ENCODE measurements at places on chromosomes 11 and 22.
A peak's percentile ranks its signal among the peaks of the same experiment; 100 is the strongest.

GRCh38 chr11:121419836-121420235 is 32.3 kb upstream of the SORL1 start:
- DNase-seq, result no peak

DNA sequence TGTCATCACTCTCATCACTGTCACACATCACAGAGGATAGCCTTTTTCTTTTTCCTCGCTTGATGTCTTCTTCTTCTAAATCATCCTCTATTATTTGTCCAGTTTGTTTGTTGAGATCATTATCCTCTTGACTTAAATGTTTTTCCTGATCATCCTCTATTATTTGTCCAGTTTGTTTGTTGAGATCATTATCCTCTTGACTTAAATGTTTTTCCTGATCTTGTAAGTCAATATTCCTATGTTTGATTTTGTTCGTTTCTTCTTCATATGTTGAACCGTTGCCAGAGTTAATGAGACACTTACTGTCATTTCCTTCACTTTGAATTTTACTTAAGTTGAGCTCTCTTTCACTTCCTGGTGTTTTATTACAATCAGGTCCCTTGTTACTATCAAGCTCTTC is 5.6 kb downstream of the CCDC82 start:
- DNase-seq, result no peak

DNA sequence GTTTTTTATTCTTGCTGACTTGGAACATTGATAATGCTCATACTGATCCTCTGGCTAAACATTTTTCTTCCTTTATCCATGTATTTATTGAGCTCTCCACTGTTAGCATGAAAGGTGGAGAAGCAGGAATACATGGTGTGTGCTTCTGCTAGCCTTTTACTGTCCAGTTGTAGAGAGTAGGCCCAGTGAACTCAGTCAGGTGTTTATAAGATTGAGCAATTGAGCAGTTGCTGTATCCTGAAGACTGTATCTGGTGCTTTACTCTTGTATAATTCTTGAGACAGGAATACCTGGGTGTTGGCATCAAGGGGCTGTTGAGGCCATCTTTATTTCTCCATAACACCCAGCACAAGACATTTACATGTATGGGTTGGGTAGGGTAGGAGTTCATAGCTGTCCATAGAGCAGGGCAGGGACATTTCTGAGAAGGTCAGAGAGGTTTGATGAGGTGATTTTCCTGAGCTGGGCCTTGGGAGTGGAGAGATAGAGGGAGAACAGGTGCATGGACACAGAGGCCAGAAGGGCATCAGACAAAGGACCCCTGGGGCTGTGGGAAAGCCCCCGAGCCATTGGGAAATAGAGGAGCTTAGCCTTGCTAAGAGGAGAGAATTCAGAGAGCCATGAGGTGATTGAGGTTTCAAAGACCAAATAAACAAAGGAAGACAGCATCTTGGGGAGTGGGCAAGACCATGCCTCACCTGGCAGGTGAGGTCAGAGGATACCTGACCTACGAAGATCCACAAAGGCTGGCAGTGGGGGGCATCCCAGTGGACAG is 155.5 kb downstream of the TEAD1 start:
- DNase-seq, result no peak

- no peak for DNase-seq
Measured at GRCh38 chr11:95599959-95600586, 189.5 kb downstream of the FAM76B start.

GRCh38 chr11:19430346-19430745 is 189.6 kb upstream of the E2F8 start:
- no peak for DNase-seq

DNA sequence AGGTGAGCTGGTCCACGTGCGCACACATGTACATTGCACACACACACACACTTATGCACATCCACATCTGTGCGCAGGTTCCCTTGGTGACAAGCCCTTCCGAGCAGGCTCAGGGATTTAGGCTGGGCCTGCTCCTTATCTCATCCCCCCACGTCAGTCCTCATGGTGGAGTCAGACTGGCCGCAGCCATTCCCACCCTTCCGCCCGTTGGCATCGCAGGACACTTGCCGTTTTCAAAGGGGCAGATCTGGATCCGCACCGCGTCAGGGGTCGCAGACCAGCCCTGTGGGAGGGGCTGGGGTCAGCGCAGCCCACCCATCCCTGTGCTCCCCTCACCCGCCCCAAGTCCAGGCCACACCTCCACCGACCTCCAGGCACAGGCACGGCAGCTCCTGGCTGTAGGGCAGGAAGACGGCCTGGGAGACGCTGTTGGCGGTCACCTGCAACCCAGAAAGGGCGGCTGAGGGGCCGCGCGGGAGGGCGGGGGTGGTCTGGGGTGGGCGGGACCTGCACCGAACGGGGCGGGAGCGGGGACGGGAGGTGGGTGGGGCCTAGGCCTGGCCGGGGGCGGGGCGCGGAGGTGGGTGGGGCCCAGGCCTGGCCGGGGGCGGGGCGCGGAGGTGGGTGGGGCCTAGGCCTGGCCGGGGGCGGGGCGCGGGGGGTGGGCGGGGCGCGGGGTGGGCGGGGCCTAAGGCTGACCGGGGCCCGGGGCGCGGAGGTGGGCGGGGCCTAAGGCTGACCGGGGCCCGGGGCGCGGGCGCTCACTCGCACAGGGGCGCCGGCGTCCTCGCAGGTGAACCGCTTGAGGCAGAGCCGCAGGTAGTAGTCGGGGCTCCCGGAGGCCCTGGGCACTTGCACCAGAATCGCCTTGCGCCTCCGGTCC is 13.3 kb downstream of the IL17REL start:
- DNase-seq, result no peak

DNA sequence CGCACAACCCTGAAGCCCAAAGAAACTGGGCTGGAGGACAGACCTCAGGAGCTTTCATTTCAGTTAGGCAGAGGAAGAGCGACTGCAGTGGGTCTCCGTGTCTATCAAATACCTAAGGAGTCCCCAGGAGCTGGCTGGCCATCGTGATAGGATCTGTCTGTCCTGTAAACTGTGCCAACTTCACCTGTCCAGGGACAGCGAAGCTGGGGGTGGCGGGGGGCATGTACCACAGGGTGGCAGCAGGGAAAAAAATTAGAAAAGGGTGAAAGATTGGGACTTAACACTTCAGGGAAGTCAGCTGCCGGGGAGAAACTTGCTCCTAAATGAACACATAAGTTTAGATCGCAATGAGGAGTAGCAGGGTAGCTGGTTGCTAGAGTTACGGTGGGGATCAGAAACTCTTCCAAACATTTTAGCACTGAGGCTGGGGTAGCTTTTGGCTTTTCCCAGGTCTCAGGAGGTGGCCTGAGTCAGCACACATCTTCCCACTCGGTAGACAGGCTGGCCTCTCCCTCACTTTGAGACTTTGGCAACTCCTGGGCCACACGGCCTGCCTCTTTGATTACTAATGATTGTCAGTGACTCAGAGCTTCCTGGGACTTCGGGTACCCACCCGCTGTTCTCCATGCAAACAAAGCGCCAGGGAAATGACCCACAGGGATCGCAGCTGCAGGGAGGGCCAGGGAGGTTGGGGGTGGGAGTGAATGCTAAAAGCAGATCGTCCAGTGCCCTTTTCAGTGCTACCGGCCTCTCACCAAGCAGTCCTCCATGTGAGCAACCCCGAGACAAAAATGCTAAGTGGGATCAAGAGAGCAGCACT is 2.9 kb upstream of the MTFP1 start:
- DNase-seq, result peak; percentile 81

Measured in AG09309 (cell line).